GM12892 (cell line): ENCODE measurements at places on chromosomes 16 and 17.

DNA sequence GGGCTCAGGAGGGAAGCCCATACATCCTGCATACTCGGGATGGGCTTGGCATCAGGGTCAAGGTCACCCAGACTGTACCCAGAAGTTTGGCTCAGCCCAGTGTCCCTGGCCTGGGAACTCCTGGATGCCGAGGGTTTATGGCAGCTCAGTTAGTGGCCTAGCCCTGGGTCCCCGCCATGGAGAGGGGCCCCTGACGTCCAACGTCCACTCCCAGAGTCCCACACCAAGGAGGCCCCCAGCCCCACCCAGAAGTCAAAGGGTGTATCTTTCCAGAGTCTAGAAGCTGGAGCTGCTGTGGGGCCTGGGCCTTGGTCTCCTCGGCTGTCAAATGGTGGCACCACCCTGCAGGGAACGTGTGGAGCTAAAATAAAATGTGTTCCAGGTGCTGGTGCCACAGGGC, 76.4 kb downstream of the SREBF1 start:
- no peak for DNase-seq

DNA sequence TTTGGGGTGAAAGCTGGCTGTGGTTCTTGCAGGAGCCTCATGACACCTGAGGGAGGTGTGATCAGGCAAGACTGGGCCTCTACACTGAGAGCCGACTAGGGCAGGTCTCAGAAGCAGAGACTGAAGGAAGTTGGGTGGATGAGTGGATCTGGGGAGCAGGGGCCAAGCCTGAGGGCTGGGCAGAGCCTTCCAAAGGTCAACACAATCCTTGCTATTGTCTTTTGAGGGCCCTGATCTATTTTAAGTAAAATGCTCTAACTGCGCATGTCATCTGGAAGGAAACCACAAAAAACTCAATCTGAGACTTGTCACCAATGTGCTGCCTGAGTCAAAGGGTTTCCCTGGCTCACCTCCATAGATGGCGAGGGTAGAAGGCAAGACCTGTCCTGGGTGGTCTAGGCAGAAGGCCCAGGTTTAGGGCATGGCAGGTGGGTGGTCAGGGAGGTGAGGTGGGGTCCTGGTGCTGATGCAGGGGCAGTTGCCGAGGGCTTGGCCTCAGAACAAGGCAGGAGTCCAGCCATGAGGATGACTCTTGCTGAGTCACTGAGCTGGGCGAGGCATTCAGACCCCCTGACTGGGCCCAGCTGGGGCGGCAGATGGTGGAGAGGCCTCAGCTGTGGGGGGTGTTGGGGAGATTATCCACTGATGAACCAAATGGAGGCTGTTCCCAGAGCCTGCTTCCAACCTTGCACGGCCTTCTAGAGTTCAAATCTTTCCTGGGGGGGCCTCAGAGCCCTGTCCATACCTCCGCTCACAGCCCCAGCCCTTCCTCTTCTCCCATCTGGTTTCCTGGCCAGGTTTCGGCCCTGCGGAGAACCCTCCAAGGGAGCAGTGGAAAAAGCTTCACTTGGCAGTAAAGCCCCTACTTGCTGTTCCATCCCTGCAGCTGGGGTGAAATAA, 5.1 kb downstream of the MVP start:
- peak; percentile 72 for DNase-seq

DNA sequence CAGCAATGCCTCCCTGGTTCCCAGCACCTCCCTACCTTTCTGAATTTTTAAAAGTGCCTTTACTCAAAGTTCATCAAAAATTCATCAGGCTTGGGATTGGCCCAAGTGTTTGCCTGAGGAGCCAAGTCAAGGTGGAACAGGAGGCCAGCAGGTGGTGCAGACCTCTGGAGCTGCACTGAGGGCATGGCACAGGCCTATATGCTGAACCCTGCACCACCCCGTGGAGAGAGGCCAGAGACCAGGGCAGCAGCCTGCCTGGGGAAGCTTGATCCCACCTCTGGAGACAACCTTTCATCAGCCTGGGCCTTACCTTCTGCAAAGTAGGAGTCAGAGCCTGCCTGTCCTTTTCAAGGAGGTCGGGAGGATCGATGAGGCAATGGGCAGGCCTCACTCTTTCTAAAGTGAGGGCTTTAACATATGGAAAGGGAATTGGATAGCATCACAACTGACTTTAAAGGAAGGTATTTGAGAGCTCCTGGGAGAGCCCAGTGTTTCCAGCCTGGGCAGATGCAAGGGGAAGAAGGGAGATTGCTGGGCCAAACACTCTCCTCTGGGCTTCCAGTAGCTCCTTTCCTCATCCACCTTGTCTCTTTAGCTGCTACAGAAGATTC, 31.8 kb upstream of the TMEM132E start:
- DNase-seq: no peak

- no peak for DNase-seq
Observed at GRCh38 chr17:62631086-62631935, 3.8 kb downstream of the MRC2 start.

DNA sequence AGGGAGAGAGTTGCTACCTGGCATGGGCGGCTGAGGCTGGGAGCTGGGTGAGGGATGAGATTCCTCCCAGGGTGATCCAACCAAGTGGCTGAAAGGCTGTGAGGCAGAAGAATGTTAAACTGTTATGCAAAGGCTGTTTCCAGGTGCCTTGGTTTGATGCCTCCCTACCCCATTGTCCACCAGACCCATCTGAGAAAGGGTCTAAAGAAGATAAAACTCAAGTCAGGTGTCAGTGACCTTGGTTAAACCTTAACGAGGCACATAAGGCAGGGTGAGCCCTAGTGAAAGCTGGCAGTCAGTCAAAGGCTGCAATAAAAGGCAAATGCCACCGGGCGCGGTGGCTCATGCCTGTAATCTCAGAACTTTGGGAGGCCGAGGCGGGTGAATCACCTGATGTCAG, 23.8 kb downstream of the LDHD start:
- no peak for DNase-seq

DNA sequence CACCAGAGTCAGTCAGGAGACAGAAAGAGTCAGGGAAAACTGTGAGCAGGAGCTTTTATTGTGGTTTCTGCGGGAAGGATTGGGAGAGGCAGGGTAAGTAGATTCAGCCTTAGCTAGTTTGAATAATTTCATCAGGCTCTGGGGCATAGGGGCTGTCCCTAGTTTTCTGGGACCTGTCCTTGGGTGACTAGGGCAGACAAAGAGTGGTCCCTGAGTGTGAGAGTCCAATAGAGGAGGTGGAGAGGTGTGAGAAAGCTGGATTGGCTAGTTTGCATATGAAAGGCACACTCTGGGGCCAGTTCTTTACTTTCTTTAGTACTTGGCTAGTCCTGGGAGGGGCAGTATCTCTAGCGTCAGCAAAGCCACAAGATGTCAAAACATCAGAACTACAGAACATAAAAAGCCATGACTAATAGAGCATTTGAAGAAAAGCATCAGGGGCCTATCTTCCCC, 255.6 kb downstream of the HS3ST3A1 start:
- no peak for DNase-seq

DNA sequence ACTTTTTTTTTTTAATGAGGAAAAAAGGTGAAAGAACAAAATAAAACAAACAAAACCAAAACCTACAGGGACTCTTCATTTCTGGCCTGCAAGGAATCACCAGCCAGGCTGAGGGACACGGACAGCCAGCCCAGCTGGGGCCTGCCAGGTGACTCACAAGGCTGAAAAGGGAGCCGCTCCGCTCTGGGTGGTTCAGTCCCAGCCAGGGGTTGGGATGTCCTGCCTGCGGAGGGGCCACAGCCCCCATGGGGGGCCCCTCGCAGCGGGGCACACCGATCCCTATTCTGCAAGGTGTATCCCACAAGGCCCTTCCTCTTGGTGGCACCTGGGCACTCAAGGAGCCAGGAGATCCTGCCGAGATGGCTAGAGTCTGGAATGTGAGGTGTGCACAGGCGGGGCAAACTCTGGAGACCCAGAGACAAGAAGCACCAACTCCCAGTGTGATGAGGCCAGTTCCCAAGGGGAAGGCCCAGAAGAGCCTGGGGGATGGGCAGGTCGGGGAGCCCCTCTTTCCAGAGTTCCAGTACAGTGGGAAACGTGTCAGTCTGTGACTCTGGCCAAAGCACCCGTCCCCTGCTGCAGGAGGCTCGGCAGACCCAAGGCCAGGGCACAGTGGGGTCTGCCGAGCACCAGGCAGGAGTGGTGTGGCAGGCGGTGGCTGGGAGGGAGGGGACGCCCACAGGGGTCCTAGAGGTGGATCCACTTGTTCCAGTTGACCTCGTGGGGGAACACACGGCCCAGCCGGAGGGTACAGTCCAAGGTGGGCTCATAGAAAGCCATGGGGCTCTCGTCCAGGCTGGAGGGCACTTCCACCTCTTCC, 58.9 kb downstream of the IL21R start:
- DNase-seq: no peak

GRCh38 chr17:179066-179432, 2.4 kb downstream of the DOC2B start:
- DNase-seq: no peak

GRCh38 chr17:58329035-58329809, 627 bp upstream of the TSPOAP1 start:
- DNase-seq: peak; percentile 58

DNA sequence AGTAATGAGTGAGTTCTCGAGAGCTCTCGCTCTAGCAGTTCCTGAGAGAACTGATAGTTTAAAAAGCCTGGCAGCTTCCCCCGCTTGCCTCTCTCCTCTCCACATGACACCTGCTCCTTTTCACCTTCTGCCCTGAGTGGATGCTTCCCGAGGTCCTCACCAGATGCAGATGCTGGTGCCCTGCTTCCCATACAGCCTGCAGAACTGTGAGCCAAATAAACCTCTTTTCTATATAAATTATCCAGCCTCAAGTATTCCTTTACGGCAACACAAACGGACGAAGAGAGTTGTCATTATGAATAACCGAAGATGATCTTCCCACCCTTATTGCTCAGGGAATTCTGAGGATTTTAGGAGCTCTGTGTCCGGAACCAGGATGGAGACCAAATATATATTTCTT, 41.9 kb upstream of the ZCCHC14 start:
- DNase-seq: no peak

GRCh38 chr16:68764862-68765261, 27.8 kb downstream of the CDH1 start:
- DNase-seq: no peak

DNA sequence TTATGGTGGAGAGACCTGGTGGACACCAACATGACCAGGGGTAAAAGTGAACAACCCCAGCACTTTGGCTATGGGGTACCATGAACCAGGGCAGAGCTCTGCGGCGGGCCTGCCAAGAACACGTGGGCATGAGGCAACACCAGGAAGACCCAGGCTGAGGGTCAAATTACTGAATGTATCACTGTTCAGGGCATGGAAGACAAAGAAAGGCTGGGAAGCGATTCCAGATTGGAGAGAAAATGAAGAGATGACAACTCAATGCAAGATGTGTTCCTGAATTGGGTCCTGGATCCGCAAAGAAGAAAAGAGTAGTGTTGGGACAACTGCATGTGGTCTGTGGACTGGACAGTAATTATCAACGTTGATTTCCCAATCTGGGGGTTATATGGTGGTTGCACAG, 19.8 kb downstream of the SPHK1 start:
- DNase-seq: no peak

GRCh38 chr17:58694302-58694701, 1.9 kb downstream of the RAD51C start:
- no peak for DNase-seq

DNA sequence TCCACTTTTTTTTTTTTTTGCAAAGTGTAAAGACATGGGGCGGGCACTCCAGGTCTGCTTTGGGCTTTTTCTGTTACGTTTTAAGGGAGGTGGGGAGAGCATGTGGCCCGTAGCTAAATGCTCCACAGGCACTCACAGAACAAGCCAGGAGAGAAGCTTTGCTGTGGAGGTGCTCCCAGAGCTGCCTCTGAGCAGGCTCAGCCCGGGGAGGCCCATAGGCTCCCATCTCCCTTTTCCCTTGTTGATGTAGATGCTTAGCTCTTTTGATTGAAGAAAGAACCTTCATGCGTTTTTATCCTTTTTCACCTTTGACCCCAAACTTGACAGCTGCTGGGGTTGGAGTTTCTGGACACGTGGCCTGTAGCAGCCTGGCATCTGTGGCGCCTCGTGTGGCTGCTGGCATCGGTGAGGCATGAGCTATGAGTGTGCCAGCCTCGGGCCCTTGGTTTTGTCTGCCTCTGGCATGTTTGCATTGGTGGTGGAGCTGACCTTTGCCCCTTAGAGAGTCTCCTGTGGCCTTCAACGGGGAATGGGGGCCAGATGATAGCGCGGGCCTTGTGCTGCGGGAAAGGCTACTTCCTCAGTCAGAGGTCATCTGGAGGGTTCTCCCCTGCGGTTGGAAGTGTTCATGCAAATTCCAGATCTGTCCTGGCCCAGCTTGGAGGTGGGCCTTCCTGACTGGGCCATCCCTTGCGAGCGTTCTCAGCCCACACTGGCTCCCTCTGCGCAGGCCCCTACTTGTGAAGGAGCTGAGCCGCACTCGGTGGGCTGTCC, 20.0 kb upstream of the IL17C start:
- no peak for DNase-seq

GRCh38 chr17:34167354-34167753, 87.7 kb upstream of the CCL2 start:
- no peak for DNase-seq

DNA sequence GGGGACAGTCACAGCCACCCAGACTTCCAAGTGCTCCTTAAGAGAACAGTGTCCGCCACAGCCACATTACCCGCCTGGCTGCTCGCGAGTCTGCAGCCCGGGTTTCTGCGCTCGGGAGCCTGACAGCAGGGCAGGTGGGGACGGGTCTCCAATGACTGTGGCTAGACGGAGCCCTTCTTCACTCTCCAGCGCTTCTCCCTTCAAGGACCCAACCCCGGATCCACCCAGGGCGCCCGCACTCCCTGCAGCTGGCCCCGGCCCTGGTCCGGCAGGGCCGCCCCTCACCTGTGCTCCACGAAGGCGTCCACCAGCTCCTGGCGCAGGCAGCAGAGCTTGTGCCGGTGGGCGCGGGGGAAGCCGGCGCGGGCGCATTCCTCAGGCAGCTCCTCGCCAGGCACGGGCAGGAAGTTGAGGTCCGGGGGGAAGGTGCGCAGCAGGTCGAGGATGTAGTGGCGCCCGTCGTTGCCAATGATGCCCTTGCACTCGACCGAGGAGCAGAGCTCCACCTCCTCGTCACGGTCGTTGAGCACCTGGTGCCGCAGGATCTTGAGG, 13.9 kb downstream of the CLUH start:
- peak; percentile 28 for DNase-seq
